Activated naive CD4-positive, alpha-beta T cell (primary cell): ENCODE measurements at places on chromosomes 3 and 15.

GRCh38 chr3:40109641-40110490 lies 199.6 kb upstream of the EIF1B start:
- DNase-seq, result no peak

- DNase-seq, result no peak
Measured at GRCh38 chr3:160402221-160403027, 3.0 kb downstream of the SMC4 start.

- no peak for DNase-seq
Measured at GRCh38 chr3:38587548-38588131, 61.8 kb downstream of the SCN5A start.

DNA sequence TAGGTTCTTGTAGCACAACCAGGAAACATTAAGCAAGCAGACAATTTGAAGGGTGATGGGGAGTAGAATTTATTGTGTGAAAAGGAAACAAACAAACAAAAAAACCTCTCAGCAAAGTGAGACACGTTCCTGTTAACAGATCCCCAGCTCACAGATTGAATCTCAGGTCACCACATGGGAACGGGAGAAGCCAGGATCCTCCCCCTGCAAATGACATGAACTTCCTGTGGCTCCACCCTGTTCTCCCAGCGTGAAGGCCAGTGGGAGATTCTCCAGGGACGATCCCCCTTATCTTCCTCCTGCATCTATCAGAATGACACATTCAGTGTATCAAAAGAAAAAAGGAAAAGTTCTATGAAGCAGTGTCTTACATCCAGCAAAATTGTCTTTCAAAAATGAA lies 1488.1 kb downstream of the OTOL1 start:
- no peak for DNase-seq

DNA sequence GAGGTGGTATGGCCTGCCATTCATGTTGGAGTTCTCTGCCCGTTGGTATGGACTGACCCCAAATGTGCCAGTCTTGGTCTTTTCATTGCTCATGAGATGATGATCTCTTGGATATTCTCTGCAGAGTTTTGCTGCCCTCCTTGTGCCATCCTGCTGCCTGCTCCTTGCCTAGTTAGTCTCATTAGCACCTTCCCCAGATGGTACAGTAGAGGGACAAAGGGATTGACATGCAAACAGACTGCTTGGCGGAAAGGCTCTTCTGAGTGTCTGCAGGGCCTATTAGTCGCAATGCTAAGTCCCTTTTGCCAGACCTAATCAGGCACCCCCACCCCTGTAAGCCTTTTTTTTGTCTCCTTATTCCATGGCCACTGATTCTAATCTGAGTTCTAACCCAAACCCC lies 90.6 kb downstream of the ARNT2 start:
- DNase-seq, result no peak

GRCh38 chr3:31615071-31615875 lies 82.5 kb downstream of the STT3B start:
- DNase-seq, result no peak
